Stimulated activated CD4-positive, alpha-beta T cell treated with anti-CD3 and anti-CD28 coated beads, Interleukin-4, amount 100 ng/mL, for 1 hour (primary cell): ENCODE measurements at places on chromosomes 2 and 18.

- no peak for DNase-seq
These were observed 61.5 kb downstream of the RPRM start for GRCh38 chr2:153417077-153417476.

DNA sequence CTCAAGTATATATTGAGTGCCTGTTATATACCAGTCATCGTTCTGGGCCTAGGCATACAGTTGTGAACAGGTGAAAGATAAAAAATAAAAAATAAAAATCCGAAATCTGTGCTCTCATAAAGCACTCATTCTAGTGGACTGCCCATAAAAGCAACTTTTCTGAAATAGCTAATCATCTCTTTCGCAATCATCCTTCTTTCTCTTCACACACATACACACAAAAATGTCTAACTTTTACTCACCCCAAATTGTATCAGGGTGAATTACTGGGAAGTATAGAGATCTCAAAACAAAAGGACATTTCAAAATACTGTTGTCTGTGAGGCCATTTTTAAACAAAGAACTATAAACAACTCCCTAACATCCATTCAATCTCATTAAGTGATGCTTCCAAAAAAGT, 29.6 kb upstream of the ORC2 start:
- no peak for DNase-seq

GRCh38 chr18:63427558-63427957, 5.3 kb upstream of the VPS4B start:
- no peak for DNase-seq

DNA sequence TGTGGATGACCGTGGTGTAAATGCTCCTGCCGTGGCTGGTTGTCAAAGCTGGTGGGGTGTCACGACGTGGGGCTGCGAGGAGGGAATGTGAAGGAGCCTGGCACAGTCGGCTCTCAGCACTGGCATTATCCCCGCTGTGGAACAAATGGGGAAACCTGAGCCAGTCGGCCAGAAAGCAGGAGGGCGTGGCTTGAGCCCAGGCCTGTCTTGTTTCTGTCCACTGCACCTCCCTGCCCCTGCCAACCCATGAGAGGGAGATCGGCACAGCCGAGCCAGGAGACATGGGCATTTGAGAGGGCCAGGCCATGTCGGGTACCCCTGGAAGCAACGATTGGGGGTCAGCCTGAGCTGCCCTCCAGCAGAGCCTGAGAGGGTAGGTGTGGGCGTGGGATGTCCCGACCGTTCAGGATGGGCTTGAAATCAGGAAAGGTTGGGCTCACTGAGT, 44.5 kb downstream of the PDIA6 start:
- no peak for DNase-seq

DNA sequence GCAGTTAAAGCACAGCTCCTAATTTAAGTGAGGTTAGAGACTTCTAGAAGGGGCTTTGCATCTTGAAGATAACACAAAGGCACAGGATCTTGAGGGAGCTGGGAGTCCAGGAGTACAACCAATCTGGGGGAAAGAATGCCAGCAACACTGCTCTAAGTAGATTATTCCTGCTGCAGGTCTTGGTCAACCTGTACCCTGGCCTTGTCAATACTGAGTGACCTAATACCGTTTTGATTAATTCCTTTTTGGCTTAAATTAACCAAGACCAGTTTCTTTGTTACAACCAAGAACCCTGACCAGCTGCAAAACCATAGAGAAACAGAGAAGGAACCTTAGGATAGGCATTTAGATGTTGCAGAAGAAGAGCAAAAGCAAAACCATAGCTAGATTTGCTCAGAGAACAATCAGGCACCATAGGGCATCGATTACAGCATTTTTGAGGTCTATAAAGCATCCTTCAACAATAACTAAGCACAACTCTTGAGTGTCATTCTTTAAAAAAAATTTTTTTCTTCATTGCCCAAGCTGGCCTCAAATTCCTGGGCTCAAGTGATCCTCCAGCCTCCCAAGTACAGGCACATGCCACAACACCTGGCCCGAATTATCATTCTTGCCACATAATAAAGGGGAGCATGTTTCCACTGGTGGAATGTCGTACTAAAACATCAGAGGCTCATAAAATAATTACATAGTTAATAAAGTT, 6.3 kb downstream of the STARD7 start:
- DNase-seq: no peak

DNA sequence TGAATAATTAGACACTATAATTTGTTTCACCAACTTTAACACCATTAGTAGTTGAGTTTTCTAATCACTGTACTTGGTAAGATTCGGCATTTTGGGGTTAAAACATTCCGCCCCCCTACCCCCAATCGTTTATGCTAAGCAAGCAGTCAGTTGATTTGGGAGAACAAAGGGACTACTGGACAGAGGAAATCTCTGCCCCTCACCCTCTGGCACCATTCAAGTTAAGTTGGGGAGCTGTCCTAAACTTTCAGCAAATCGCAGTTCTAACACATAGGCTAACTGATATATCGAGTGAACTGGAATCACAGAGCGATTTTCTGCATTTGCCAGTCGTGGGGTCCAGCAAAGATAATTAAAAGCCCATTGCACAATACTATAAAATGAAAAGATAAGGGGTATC, 5.6 kb downstream of the KLF7 start:
- no peak for DNase-seq

GRCh38 chr2:66331176-66331575, 103.7 kb upstream of the MEIS1 start:
- DNase-seq: no peak

DNA sequence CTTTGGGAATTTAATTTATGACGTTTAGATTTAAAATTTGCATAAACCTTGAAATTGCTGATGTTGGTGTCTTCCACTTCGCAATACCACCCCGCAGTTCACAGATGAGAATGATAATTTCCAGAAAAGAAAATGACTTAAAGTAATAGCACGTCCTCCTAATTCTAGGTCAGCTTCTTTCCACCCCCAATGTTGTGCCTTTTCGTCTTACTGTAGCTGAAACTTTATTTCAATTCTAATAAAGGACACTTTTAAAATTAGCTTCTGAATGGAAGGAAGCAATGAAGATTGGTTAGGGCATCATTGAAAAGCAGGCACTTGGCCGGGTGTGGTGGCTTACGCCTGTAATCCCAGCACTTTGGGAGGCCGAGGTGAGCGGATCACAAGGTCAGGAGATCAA, 107.4 kb downstream of the MYCN start:
- no peak for DNase-seq

GRCh38 chr2:220670511-220670910, 901.6 kb downstream of the EPHA4 start:
- no peak for DNase-seq

DNA sequence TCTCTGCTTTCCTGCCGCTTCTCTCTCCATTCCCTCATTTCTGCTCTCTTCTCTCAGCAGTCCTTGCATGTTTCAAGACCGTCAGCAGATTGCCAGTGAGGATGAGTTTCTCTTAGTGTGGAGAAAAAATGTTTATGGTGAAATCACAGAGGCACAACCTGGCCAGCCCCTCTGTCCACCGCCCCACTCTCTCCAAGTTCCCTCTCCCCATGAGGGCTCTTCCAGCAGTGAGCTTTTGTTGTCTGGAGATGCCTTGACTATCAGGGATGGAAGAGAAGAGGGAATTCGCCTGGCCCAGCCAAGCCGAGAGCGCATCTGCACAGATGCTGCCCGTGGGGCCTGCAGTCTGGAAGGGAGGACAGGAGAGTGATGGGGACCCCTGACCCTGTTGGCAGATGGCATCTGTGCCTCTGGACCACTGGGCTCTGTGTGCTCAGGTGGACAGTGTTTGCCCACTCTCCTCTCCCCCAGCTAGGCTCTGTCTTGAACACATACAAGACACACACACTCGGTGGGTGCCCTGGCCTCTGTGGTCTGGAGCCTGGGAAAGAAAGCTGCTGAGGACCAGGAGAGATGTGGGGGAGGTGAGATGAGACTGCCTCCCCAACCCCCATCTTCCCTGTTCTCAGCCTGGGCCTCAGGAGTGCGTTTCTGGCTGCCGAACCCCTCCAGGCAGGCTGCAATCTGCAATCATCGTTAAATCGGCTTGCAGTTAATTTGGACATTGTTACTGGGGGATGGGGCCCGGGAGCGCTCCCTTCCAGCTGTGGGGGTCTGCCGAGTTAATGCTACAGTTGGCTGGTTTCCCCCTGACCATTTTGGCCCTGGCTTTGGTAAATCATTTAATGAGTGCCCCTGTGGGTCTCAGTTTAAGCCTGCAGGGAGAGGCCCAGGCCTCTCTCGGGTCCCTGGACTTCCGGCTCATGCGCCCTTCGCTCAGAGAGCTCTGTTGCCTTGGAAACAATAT, 4.5 kb downstream of the ITM2C start:
- DNase-seq: no peak

GRCh38 chr2:152075461-152076050, 23.3 kb downstream of the CACNB4 start:
- no peak for DNase-seq

DNA sequence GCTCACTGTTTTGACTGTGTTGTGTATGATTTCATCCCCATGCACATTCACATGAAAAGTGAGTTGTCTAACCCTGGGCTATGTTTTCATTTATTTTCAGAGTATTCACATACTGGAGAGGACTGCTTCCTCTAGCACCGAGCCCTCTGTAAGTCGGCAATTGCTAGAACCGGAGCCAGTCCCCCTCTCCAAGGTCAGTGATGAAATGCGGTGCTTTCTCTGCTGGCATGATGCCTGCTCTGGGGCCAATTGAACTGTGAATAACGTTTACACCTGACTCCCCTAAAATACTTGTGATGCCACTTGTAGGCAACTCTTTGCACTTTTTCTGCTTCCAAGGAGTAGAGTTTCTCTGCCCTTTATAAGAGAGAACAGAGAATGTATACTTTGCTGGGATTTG, 126.9 kb downstream of the PRKRA start:
- DNase-seq: no peak
